OCI-LY7 (cell line): ENCODE measurements at places on chromosomes 1 and 21. TPM values are rescaled to one million over a fixed set of nuclear protein-coding genes. Genes with fewer than 3 reads are reported as not detected.

The SYNC gene
- not detected in 2 replicates for total RNA-seq

The TMEM240 gene
- 2.1 and 2.7 TPM in 2 replicates for total RNA-seq

The MPL gene
- total RNA-seq: not detected in 2 replicates

The AQP10 gene
- total RNA-seq: not detected in 2 replicates

The IVL gene
- not detected in 2 replicates for total RNA-seq

The STYXL2 gene
- total RNA-seq: not detected in 2 replicates

The FGR gene
- 0.98 and 1.2 TPM in 2 replicates for total RNA-seq

The PLXNA2 gene
- total RNA-seq: 0.20 and 0.23 TPM in 2 replicates

The MRPL55 gene
- total RNA-seq: 46.3 and 50.0 TPM in 2 replicates

The CDA gene
- total RNA-seq: not detected in 2 replicates

The BNIPL gene
- 0.74 and 3.2 TPM in 2 replicates for total RNA-seq

The SIPA1L2 gene
- total RNA-seq: 6.2 and 7.8 TPM in 2 replicates

The TAS1R1 gene
- total RNA-seq: 0.11 TPM in 1 of 2 replicates, not detected in the other

GRCh38 chr1:77350012-77350770 is 68.4 kb downstream of the AK5 start:
- DNase-seq: no peak

DNA sequence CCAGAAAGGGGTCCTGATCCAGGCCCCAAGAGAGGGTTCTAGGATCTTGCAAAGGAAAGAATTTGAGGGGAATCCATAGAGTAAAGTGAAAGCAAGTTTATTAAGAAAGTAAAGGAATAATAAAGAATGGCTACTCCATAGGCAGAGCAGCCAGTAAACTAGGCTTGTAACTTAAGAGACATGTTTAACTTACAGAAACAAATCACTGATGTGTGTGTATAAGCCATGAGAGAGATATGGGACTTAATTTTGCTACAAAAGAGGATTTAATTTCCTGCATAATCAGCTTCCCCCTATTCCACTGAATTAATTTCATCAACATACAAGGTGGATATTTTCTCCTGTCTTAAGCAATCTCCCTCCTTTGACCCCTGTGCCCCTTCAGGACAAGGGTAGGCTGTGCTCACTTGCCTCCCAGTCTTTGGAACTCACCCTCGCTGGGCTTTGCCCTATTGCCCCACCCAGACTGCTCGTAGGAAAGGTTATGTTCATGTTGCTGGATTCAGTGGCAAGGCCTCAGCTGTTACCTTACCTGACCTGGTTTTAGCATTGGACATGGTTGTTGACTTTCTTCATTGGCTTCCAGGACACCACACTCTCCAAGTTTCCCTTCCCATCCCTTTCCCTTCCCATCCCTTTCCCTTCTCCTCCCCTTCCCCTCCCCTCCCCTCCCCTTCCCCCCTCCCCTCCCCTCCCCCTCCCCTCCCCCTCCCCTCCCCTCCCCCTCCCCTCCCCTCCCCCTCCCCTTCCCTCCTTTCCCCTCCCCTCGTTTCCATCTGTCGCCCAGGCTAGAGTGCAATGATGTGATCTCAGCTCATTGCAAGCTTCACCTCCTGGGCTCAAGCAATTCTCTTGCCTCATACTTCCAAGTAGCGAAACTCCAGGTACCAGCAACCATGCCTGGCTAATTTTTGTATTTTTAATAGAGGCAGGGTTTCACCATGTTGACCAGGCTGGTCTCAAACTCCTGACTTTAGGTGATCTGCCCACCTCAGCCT is 44.6 kb downstream of the TBCE start:
- DNase-seq: no peak

- no peak for DNase-seq
Measured at GRCh38 chr1:24364975-24365678, 46.0 kb downstream of the GRHL3 start.

DNA sequence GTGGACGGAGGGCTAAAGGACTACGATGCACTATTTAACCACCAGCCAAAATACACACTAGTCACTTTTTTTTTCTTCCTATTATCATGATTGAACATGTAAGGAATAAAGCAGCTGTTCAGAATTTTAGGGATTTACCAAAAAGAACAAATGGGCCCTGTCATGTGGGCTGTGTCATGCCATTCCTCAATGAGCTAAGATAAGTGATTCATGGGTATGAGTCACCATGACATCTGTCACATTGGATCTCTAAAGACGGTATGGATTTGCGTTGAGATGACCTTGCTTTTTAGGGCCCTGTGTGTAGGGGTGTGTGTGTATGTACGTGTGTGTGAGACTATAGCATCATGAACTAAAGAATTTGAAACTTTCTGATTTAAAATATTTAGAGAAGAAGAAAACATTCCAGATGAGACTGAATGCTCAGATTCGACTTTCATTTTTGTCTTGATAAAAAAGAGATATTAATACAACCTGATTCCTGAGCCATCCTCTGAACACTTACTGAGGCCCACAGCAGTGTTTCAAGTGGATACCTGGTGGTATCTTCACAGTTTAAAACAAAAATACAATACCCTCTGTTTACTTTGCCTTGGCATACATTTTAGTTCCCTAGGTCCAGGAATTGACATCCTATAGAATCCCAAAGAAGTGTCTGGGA is 246.1 kb upstream of the DUSP10 start:
- no peak for DNase-seq

- DNase-seq: no peak
Measured at GRCh38 chr1:106753066-106753465, 303.4 kb upstream of the PRMT6 start.

DNA sequence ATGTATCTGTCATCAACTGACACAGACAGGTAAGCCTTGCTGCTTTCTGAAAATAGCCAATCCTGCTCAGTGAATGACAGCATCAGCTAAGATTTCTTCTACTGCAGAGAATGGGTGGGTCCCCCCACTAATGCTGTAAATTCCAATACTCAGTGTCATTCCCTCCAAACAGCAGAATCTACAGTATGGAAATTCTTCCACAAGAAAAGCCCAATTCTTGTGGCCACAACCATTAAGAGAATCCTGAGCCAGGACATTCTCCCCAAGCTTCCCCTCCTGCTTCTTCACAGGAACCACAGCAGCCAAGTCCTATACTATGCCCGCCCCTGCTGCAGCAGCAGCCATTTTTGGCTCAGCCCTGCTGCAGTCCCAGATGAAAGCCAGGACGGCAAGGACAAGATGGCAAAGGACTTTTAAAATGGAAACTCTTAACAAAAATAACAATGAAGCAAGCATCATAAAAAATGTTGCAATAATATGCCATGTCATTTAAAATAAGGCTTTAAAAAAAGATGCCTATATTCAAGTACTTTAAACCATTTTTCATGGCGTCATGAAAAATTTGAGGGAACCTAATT is 26.8 kb downstream of the EIF4G3 start:
- no peak for DNase-seq

- no peak for DNase-seq
Measured at GRCh38 chr1:199155166-199156019, 516.6 kb downstream of the PTPRC start.

GRCh38 chr1:193448682-193449461 is 262.5 kb upstream of the B3GALT2 start:
- peak; percentile 84 for DNase-seq

DNA sequence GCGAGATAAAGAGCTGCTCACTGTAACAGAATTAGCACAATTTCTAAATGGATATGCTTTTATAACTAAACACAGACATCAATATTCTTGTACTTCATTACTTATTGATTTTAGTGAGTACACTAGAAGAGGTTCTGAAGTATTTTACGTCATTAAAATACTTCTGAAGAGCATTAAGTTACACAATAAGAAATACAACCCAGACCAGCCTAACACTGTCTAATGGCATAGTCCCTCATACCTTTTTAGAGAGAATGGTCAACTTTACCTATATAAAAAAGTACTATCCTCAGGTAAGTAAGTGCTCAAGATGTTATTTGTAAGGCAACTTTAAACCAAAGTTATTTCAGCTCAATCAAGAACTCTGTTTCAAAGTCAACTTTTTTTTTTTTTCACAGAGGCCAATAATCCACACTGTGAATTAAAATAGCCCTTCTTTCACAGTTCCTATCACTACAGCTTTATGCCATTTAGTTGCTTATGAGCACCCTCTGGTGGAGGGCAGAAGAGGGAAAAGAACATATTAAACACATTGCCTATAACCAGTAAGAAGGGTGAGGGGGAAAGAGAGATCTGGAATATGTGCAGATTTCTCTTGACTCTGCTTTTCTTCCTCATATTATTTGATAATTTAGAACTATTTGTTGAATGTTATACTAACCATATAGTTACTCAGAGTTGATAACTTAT is 182.1 kb upstream of the DMRTA2 start:
- DNase-seq: peak; percentile 12

- no peak for DNase-seq
Measured at GRCh38 chr1:109433322-109433721, 7.1 kb upstream of the PSMA5 start.

GRCh38 chr1:223175633-223176032 is 32.6 kb upstream of the TLR5 start:
- DNase-seq: no peak

GRCh38 chr1:2548068-2548589 is 8.0 kb upstream of the TNFRSF14 start:
- DNase-seq: peak; percentile 90

DNA sequence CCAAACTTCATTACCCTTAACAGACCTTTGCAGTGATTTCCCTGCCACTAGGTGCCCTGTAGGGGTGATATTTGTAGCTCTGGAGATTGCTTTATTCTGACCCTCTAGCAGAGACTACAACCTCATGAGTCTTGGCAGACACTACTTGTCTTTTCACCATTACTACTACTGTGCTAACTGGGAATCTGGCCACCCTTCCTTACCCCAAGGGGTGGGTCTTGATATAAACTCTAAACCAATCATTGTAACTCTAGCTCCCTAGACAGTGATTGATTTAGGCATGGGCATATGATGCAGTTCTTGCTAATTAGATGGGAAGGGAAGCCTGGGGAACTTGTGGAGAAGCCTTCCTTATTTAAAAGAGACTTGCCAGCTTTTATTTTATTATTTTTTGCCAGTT is 3.9 kb downstream of the KPNA6 start:
- no peak for DNase-seq

GRCh38 chr1:186225096-186225495 is 150.0 kb downstream of the TPR start:
- DNase-seq: no peak

GRCh38 chr1:25566176-25566729 is 22.8 kb downstream of the LDLRAP1 start:
- DNase-seq: peak; percentile 25

DNA sequence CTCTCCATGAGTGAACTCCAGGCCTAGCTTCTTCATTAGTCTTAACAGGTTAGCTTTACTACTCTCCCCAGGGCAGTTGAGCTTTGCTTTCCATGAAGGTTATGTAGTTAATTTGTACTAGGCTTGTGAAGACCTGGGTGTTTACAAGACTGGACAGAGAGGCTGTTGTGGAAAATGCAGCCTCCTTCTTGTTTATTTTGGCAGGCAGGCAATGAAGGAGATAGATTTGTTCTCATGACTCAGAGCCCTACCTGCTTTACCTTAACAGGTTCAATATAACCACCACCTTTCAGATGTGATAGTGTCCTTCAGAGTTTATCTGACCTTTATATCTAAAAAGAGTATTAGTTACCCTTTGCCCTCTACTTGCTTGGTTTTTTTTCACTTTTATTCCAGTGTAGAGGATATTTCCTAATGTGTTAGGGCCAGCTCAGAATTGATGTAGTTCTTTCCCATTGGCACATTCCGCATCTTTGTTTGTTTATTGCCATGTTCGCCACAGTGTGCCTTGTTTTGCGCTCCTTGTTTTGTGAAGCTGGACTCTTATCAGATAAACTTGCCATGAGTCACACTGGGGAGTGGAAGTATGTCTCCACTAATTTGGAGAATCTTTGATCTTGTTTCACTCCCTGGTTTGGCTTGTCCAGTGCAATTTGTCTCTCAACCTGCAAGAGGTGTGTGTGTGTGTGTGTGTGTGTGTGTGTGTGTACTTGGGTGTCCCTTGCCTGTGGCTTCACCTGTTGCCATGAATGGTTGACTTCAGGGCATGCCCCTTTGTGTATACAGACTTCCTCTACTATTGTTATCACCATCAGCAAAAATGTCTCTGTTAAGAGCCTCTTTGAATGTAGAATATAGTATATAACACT is 87.4 kb upstream of the MACF1 start:
- DNase-seq: no peak

- DNase-seq: no peak
Measured at GRCh38 chr21:42417533-42417932, 13.8 kb downstream of the UBASH3A start.

- DNase-seq: no peak
Measured at GRCh38 chr1:172356620-172357019, 63.9 kb upstream of the C1orf105 start.

GRCh38 chr1:175118375-175119367 is 51.0 kb downstream of the TNN start:
- DNase-seq: no peak

GRCh38 chr1:235892734-235893413 is 26.2 kb upstream of the LYST start:
- DNase-seq: no peak

DNA sequence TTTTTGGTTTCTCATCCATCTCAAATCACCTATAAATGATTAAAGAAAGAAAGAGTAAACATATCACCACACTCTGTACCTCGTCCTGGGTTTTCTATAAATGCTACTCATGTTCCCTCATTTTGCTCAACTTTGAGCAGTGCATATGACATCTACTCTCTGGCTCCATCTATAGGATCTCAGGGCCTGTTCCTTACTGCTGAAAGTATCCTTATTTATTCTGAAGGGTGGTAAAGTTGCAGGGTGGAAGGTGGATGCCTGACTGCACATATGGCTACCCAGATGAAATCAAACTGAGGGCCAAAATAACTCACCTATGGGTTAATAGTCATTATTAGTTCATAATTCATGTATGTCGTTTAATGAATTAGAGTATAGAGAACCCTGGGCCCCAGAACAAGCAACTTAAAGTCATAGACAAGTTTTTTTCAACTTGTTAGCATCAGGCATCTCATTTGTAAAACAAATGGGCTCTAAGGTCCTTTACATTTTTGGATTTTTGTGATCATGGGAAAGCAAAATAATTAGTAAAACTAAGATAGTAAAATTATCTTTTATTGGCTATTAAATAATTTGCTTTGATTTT is 46.5 kb downstream of the NCF2 start:
- peak; percentile 67 for DNase-seq

- no peak for DNase-seq
Measured at GRCh38 chr21:35045542-35046262, 3.4 kb downstream of the RUNX1 start.

DNA sequence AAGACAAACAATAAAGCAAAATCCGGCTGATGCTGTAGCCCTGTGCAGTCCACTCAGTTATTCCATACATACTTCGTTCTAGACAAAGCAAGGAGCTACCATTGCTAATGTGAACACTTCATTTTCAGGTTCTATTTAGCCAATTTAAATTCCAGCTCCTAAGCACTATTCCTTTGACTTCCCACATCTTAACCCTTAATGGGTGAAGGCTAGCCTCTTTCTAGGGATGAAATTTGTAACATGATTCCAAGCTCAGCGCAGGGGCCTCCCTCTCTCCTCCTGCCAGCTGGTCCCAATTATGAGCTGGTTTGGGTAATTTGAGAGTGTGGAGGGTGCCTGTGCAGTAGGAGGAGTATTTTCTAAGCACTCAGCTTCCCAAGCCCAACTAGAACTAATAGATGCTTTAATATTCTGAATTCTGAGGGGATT is 53.9 kb upstream of the PTGFRN start:
- DNase-seq: no peak
